ENCODE measurements at places on chromosomes 7 and 10.

- no peak for DNase-seq
These were observed 15.1 kb downstream of the FXYD4 start for GRCh38 chr10:43386549-43386948.

DNA sequence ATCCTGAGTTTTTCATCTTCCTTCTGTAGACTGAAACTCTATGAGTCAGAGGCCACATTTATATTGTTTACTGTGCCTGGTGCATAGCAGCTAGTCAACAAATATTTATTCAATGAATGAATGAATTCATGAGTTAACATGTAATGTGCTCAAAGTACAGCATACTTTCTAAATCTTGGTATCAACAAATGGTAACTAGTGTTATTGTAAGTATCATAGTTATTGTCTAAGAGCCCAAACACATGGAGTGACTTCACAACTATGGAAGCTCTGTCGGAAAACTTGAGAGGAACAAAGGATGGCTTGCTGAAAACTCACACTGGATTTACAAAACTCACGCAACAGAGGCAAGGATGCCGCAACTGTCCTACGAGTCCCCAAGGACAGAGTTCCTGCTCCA lies 35.9 kb downstream of the DENND2A start:
- DNase-seq, result no peak

GRCh38 chr7:87147500-87147899 lies 4.8 kb upstream of the DMTF1 start:
- no peak for DNase-seq

- DNase-seq, result no peak
These were observed 9.1 kb downstream of the SSMEM1 start for GRCh38 chr7:130216750-130217149.

DNA sequence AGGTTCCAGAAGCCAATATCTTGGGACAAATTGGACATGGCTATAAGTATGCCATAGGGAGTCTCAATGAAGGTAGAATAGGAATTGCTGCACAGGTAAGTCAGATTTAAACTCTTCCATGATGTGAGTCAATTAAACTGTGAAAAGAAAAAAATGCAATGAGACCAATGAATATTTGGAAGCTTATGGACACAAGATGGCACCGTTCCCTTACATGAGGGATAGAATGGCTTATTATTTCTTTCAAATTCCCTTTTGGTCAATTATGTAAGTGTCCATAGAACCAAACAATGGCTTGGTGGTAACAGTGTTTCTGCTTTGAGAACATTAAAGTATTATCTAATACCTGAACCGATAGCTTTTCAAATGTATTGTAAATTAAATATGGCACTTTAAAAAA lies 35.6 kb downstream of the ACADSB start:
- no peak for DNase-seq

DNA sequence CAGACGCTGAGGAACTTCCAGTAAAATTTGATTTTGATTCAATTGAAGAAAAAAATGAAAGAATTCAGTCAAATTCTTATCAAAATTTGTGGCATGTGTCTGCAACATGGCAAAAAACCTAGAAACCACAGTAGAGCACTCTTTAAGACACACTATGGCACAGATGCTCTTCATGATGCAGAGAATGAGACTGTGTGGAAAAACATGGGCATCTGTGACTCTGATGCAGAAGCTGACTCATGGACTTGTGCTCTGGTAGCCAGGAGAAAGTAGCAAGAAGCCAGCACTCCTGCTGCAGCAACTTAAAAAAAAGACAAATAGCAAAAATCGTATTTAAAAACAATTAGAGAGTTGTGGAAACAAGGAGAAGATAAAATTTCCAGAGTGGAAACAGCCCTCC lies 8.9 kb upstream of the KCNK18 start:
- DNase-seq, result no peak

- DNase-seq, result no peak
These were observed 35.1 kb downstream of the FHIP2A start for GRCh38 chr10:114856544-114857287.

DNA sequence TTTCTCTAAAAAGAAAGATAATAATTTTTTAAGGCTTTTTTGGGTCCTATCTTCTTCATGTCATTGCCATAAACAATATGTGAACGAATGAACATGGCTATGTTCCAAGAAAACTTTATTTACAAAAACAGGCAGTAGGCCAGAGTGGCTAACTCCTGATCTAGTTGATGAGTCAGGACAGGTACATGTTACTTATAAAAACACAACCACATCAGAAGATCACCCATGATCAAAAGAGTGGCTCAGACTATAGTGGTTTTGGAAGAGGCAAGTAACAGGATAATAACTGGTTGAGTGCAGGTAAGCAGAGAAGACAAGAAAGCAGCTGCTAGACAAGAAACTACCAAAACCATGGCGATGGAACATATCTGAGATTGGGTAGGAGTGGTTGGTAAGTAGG lies 468.7 kb downstream of the KCNMA1 start:
- no peak for DNase-seq

- DNase-seq, result no peak
These were observed 1.2 kb upstream of the BLNK start for GRCh38 chr10:96272316-96273280.

- no peak for DNase-seq
These were observed 393.6 kb downstream of the CNTNAP2 start for GRCh38 chr7:146510088-146510680.

DNA sequence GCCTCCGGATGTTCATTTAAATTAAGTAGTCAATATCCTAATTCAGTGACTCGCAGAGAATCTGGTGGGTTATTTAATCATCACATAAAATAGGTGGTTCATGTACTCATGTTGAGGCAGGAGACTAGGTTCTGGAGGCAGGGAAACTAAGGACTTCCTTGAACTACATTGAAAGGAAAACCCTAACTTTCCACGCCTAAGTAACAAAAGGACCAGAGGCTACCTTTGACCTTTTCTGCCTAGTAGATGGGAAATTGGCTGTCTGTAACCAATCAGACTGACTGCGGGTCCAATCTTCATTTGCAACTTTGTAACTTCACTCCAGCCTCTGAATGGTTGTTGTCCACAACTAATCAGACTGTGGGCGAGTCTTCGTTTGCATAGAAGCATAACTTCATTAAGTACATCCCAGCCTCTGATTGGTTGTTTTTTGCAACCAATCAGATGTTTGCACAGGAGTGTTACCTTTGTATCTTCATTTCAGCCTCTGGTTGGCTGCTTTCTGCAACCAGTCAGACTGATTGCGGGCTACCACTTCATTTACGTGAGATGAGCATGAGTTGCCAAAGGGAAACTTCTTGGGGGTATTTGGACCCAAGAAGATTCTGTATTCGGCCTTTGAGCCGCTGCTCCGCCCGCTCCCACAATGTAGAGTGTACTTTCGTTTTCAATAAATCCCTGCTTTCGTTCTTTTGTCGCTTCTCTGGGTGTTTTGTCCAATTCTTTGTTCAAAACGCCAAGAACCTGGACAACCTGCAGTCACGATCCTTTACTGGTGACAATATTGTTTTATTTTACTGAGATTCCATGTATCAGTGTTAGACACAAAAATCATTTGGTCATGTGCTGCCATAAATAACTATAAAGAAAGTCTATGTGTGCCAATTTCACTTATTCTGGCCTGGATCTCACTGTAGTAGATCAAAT lies 1.7 kb upstream of the ST7 start:
- DNase-seq, result no peak

GRCh38 chr10:90125456-90126255 lies 424.3 kb downstream of the KIF20B start:
- DNase-seq, result no peak

DNA sequence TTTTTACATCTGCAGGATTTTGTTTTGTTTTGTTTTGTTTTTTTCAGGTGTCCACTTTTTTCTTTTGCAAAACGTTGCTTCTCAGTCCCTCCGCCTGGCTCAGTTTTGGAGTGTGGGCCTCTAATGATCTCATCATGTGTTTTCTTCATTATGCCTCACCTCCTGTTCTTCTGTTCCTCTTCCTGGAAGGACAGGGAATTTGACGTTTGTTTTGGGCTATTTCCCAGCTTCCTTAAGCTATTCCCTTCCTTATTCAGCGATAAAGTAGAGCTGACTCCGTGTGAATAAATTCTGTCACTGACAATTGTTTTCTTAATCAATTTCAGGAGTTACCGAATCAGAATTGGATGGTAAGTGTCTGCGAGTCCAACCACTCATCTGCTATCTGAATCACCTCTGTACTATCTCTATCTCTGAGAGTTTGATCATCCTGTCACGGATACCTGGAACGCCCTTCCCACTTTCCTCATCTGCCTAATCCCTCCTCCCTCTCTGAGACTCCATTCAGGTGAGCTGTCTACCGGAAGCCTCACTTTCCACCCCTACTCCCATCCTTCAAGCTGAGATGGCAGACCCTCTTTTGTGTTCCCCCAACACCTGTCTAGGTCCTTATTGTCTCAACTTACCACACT lies 218.4 kb downstream of the GATA3 start:
- DNase-seq, result no peak

DNA sequence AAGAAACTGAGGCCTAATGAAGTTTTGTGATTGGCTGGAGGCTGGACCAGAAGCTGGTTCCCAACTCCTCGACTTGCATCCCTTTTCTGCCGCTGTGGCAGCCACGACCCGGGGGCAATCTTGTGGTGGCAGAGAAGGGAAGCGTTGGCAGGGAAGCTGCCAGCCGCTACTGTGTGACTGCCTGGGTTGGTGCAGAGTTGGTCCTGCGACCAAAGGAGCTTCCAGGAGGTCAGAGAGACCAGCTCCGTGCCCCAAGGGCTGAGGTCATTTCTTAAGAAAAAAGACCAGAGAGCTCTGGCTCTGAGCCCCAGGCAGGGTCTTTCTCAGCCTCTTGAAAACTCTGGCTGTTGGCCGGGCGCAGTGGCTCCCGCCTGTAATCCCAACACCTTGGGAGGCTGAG lies 47.2 kb downstream of the PRF1 start:
- no peak for DNase-seq

DNA sequence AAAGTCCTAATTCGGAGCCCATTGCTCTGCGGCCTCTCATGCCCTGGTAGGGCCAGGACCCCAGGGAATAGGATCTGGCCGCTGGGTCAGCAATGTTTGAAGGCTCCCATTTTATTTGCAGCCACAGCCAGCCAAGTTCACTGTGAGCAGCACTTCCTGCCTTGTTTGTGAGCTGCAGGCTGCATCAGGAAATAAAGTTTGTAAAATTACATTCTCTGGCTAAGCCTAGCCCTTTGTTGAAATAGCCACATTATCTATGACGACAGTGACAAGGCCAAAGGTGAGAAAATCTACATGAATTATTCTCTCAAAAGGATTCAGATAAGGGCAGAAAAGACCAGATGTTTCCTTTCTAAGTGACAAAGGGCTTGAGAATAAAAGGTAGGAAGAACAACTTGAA lies 23.7 kb upstream of the ITGB1 start:
- DNase-seq, result no peak

DNA sequence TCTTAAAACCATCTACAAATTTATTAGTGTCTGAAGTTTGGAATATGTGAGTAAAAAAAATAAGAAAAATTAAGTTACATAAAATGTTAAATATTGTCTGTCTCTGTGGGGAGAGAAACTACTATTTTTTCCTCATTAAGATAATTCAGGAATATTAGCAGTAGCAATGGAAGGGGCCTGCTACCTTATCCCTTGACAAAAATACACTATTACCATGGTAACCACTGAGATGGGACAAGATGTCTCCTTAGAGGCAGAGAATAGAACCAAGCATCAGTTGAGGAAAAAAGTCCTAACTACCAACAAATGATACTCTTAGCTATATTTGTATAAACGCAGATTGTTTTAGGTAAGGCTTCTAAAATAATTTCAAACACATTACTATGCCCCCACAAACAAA lies 150.7 kb upstream of the LSM8 start:
- DNase-seq, result no peak

DNA sequence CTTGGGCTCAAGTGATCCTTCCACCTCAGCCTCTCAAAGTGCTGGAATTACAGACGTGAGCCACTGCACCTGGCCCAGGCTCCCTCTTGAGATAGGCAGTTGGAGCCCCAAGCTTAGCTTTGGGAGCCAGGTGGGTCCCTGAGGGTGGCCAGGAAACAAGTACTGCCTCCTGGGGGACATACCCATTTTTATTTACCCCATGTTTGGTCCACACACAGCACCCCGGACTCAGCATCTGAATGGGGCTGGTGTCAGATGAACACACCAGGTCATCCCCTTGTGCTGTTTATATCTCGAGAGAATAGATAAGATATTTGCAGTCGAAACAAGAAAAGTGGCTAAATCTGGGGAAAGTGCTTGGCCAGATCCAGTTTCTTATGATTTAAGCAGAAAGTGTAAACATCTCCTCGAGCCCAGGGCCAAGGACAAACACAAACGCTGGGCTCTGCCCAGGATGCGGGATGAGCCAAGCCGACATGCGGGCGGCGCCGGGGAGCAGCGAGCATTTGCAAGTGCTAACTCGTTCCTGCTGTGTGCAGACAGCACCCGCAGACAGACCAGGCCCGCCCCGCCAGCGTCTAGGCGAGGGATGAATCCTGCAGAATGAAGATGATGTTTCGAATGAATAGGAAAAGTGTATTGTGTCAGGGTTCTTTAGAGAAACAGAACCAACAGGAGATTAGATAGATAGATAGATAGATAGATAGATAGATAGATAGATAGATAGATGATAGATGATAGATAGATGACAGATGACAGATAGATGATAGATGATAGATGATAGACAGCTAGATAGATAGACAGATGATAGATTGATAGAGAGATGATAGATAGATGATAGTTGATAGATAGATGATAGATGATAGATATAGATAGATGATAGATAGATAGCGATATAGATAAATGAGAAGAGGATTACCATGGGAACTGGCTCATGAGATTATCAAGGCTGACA lies 44.4 kb upstream of the OCM2 start:
- peak; percentile 16 for DNase-seq

GRCh38 chr7:152035817-152036216 lies 10.3 kb downstream of the GALNT11 start:
- no peak for DNase-seq

GRCh38 chr10:116371737-116372136 lies 47.5 kb downstream of the CCDC172 start:
- DNase-seq, result no peak

GRCh38 chr7:122299624-122300210 lies 4.8 kb downstream of the FEZF1 start:
- DNase-seq, result no peak

DNA sequence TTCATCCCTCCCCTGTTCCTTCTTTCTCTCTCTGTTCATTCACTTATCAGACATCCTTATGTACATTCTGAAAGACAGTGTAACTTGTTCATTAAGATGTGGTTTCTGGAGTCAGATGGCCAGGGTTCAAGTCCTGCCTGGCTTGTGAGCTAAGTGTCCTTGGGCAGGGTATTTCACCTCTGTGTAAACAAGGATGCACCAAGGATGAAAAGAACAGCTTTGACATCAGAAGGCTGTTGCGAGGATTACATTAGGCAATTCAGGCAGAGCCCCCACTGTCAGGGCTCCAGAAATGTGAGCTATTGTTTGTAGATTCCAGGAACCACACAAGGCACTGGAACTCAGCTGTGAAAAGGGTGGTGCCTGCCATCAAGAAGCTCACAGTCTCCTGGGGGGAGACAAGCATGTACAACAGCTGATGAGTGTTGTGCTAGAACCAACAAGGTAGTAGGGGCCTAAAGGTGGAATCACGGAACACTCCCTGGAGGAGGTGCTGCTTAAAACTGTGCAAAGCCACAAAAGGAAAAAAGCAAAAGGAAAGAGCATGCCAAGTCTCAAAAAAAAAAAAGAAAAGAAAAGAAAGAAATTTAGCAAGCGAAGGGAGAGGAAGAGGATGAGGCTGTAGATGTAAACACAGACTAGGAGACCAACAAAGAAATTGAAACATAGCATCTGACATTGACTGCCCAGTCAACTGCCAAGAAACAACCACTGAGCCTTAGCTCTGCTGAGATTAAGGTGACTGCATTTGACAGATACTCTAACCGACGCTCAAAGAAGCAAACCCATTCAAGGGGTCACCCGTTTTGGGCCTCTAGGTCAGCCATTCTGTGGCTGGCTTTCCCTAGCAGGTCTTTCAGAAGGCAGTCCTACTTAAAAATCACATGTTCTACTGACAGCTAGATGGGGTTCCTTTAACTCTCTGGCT lies 12.5 kb downstream of the PDLIM1 start:
- no peak for DNase-seq
